H7 (cell line): ENCODE measurements at places on chromosomes 4 and X.

DNA sequence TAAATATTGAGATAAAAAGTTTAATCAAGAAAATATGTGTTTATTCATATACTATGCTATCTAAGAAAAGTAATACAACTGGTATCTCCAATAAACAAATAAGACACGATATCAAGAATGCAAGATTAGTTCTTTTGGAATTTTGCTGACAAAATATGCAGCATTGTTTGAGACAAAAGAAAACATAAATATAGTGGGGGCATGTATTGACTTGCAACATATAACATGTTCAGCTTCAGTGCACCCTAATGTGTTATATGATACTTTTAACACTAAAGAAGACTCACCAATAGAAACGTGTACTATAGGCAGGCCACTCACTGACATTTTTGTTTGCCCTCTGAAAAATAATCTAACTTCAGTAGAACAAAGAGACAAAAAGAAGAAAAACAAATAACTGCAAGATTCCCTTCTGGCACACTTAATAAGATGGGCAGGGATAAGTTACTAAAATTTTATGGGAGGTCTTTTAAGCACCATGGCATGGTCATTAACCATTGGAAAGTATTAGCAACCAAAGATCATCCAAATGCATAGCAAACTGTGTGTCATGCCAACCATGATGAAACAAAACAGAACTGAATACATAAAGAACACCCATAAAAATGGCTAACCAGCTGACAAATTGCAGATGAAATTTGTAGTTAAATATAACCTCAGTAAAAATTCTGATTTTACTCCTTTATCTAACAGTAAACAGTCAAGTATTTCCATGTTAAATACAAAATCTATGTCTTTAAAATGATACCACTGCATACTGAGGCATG lies 447.9 kb upstream of the FAM241A start:
- DNase-seq = no peak

DNA sequence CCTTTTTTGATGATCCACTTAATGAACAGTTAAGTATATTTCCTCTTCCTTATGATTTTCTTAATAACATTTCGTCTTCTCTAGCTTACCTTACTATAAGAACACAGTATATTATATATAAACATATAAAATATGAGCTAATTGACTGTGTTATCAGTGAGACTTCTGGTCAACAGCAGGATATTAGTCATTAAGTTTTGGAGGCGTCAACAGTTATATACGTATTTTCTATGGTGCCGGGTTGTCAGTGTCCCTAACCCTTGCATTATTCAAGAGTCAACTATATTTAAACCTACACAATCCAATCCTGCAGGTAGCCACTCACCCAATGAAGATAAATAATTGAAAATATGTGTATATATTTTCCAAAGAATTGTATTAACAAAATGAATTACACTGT lies 88.0 kb downstream of the NR3C2 start:
- no peak for DNase-seq

DNA sequence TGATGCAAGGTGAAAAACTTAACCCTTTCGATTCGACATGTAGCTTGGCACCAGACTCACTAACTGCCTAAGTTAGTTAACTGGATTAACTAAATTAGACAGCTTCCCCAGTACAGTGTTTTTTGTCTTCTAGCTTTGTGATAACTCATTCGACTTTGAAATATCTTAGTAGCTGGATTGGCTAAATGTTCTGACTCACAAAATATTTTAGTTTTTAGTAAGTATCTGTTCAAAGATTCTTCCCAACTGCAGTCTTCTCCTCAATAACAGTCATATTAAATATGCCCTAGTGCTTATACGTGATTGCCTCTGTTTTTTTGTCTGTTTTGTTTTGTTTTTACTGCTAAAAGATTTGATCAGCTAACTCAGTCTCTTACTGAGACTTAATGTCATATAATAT lies 102.9 kb downstream of the KCNIP4 start:
- DNase-seq = no peak

- no peak for DNase-seq
Measured at GRCh38 chrX:9539605-9540387, 74.9 kb downstream of the TBL1X start.

DNA sequence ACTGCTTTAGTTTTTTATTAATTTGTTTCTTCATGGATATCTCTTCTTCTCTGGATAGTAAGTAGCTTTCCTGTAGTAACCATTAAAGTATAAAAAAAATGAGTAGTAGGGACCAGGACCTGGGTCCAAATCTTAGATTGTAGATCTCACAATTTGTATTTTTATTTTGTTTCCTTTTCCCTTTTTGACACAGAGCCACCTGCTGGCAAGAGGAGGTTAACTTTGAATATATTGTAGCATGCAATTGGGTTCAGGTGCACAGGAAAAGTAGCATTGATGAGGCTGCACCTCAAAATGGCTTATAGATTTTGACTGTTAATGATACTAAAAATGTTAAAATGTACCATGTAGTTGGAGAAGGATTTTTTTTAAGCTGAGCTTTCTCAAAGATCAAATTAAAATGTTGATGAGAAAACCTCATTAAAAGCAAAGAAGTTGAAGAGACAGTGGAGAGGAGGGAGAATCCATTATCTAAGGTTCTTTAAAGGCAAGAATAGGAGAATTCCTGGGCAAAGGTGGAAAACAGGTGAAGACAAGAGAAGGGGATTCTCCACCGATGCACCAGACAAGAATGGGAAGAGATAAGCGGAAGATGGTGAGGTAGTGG lies 48.3 kb upstream of the HPGDS start:
- no peak for DNase-seq

DNA sequence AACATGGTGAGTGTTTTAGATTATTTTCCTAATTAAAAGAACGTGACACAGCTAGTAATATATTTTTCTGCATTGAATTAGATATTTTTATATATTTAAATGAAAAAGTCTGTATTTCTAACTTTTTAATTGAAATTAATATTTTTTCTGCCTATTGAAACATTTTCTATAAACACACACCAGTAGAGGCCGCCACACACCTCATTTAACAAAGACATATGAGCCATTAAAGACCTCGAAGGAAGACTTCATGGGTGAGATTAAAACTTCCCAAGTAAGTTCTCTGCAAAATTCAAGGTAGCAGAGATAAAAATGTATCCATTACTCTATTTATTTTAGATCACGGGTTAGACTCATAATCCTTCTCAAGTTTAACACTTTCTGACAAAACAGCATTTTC lies 8.3 kb downstream of the SLITRK2 start:
- peak; percentile 15 for DNase-seq

GRCh38 chrX:145856181-145856580 lies 38.6 kb downstream of the SLITRK2 start:
- no peak for DNase-seq

DNA sequence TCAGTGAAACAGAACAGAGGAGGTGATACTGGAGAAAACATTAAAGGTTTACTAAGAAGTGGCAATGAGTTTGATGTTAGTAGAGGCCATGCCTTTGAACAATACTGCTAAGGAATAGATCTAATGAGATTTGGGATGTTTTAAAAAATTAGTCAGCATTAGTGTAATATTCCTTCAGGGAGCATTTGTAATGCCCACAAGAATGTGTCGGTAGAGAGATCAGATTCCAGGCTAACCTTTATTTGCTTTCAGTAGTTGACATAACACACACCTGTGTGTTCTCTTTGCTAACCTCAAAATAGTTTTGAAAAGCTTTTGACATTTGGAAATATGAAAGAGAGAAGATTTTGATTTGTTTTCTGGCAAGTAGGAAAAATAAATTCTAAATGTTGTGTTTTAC lies 328.8 kb downstream of the BMPR1B start:
- no peak for DNase-seq

- no peak for DNase-seq
Measured at GRCh38 chr4:185246453-185246852, 37.1 kb downstream of the SNX25 start.

DNA sequence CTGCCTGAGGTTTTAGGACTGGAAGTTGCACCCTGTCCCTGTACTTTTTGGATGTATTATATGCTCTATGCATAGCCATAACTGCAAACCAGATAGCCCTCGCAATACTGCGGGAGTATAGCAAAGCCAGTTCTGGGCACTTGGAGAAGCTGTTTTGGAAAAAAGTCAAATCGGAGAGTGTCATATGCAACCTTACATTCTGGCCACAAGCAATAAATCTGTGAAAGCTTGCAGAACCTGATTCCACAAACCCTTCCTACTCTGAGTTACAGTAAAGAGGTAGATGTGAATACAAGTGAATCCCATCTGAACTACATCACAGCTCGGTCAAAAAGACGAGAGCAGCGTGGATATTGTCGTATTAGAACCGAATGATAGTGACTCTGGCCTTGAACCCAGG lies 10.3 kb downstream of the HELT start:
- no peak for DNase-seq

- no peak for DNase-seq
Measured at GRCh38 chr4:52643785-52644244, 15.3 kb downstream of the USP46 start.

DNA sequence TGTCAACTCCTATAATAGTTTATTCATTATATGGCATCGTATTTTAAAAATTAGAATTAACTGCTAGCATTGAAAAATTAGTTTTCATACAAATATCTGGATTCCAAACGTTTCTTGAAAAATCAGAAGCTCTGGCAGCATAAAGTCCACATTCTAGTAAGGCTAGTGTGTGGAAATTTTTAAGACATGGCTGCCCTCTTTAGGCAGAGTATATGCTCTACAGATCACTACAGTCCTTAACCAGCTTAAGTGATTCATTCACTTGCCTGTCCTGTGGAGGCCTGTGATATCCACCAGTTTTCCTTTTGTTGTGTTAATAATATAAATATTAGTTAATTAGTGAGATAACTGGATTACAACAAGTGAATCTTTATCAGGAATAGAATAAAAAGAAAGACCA lies 287.2 kb downstream of the OPHN1 start:
- DNase-seq = peak; percentile 6

DNA sequence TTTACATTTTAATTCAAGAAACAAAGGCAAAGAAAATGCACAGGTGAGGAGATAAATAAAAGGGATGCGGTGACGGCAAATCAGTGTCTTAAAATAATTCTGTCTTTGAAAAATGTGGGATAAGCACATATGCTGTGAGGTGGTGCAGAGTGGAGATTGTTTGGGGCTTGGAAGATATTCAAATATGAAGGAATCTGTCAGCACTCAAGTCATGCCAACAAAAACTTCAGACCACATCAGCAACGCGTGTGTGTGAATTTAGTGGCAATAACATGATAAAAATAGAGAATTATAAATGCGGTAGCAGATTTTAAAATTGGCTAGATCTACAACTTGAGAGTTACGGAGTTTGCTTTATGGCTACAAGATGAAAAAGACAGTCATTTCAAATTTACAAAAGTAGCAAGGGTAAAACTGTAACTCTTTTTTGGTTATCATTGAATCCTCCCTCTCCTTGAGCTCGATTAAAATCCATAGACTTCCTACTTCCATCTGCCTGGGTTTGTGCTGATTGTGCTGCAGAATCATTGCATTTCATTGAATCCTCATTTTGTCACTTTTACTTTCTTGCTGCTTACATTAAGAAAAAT lies 71.5 kb upstream of the VCX2 start:
- no peak for DNase-seq

- DNase-seq = no peak
Measured at GRCh38 chr4:116020141-116020722, 906.8 kb upstream of the NDST4 start.

GRCh38 chrX:77514177-77514576 lies 67.0 kb downstream of the FGF16 start:
- DNase-seq = no peak

- no peak for DNase-seq
Measured at GRCh38 chr4:80307183-80307735, 28.3 kb upstream of the CFAP299 start.

DNA sequence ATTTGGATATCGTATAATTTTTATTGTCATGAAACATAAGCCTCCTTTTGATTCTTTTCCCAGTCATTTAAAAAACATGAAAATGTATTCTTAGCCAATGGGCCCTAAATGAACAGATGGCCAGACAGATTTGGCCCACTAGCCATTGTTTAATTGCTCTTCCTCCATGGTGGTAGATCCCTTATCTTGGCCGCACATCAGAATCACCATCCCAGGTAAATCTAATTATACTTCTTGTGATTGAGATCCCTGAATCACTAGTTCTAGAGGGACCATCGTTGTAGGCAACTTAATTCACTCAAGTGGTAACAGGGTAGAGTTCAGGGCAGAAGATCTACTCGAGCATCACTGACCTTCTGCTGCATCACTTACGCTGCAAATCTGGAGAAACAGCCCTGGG lies 24.1 kb upstream of the VCX3A start:
- DNase-seq = no peak

DNA sequence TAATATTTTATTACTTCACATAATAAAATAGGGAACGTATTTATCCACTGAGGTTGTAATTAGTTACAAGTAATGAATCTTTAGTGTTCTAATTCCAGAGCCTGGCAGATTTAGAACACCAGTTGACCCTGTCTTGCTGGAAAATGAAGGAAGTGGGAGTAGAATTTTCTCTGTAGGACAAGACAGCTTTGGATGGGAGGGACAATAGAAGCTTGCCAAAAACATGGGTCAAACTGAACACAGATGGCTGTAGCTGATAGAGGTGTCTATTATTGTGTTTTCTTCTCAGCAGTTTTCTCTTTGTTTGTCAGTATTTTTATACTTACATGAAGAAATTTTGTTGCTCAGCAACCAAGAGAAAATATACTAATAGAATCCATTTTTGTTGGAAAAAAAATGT lies 20.2 kb downstream of the FAT4 start:
- DNase-seq = no peak

DNA sequence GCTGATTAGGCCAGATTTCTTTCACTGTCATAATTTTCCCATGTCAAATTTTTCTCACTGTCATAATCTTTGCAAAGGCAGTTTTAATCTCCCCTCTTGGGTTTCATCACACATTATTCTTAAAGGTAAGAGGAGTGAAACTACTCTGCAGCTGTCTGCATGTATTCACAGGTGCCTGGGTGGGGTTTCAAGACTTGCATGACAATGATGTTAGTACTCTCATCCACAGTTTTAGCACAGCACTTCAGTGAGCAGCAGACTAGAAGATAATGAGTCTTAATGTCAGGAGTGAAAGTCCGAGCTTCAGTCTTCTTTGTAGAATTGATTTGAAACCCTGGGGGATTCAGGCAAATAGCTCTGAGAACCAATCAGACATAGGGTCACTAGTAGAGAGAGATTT lies 182.5 kb upstream of the GALNT7 start:
- DNase-seq = no peak

- no peak for DNase-seq
Measured at GRCh38 chrX:134371133-134371532, 88.8 kb upstream of the HPRT1 start.

- no peak for DNase-seq
Measured at GRCh38 chr4:42633605-42634388, 23.1 kb downstream of the ATP8A1 start.

GRCh38 chr4:113657586-113658233 lies 103.8 kb downstream of the CAMK2D start:
- DNase-seq = no peak
